ENCODE measurements at places on chromosomes 11 and 22. TPM values are rescaled to one million over a fixed set of nuclear protein-coding genes. Genes with fewer than 3 reads are reported as not detected.

DNA sequence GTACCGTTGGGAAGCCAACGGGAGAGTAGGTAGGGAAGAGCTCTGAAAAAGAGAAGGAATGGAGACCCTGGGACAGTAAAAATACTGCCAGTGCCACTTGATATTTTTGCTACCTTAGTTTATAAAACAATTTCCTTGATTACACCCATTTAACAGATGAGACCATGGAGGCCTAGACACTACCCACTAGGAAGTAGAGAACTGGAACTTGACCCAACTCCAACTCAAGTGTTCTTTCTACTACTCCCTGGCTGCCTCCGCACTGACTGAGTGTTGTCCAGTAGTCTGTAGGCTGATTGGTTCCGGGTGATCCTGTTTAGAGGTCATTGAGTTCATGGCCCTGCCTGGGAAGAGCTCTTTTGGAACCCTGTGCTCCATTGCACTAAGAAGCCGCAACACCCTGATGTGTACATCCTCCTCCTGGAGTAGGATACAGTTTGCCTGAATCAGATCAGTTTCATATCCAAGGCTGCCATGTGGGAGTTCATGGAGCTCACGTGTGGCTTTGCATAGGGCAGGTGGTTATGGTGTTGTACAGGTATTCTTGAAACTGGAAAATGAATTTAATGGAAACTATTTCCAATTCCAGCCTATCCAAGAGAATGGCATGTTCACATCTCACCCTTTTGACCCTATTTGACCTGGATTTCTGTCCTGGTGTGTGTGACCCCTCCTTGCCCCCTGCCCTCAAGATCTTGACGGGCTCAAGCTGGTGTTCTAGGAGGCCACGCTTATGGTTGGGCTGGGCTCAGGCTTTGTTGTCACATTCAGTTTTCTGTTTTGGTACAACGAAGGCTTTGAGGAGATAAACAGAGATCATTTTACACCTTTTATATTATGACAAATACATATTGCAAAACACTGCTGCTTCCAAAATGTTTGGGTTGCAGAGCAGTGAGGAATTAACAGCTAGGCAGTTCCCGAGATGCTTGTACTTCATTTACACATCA, 102.2 kb upstream of the NNMT start:
- no peak for DNase-seq

The CCDC73 gene
- total RNA-seq: not detected

DNA sequence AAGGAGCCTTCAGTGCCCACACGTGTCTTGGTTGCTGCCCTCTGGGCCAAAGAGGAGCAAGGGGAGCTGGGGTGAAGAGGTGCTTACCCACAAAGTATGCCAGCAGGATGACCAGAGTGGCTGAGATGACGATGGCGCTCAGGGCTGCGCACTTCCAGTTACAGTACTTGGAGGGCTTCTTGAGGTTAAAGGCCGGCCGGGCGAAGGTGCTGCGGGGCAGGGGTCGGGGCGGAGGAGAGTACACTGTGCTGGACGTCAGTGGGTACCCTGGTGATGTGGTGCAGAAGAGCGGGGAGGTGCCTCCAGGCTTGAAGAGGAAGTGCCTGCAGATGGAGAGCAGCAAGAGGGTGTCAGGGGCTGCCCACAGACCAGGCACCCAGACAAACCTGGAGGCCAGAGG, 315.0 kb upstream of the NARS2 start:
- DNase-seq: no peak

The OR8A1 gene
- total RNA-seq: not detected

The CAT gene
- 80.7 TPM for total RNA-seq

GRCh38 chr11:119375337-119376196, 5.9 kb downstream of the USP2 start:
- DNase-seq: peak; percentile 88

The DGCR6 gene
- total RNA-seq: 2.3 TPM

GRCh38 chr22:22738959-22739585, 94.7 kb downstream of the GGTLC2 start:
- DNase-seq: no peak

The GUCY1A2 gene
- 0.29 TPM for total RNA-seq

The SLC5A1 gene
- total RNA-seq: not detected

DNA sequence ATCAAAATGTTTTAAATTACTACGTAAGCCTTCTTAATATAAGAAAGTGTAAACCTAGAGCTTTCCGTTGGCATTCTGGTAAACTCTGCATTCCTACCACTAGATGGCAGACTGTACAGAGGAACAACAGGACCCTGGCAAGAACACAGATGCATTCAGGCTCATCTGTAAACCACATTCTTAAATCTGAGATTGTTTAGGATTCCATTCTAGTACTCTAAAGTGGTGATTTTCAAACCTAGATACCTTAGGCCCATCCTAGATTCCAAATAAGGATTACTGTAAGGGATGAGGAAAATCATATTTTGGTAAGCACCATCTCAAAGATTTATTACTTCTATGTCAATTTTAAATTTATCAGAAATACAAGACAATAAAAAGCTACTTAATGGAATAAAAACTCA, 26.9 kb downstream of the PICALM start:
- peak; percentile 90 for DNase-seq

The MB gene
- total RNA-seq: 6.2 TPM

GRCh38 chr11:47400768-47401279, 7.6 kb upstream of the SLC39A13 start:
- peak; percentile 30 for DNase-seq

The GP1BB gene
- 67.7 TPM for total RNA-seq

- peak; percentile 27 for DNase-seq
These were observed 27.1 kb downstream of the PTDSS2 start for GRCh38 chr11:477052-477715.

The TRPM5 gene
- not detected for total RNA-seq

The WBP2NL gene
- not detected for total RNA-seq

The APOBEC3H gene
- not detected for total RNA-seq

The PRMT3 gene
- total RNA-seq: 27.1 TPM

- DNase-seq: no peak
These were observed 250.3 kb downstream of the TBC1D22A start for GRCh38 chr22:47012589-47013370.

GRCh38 chr22:40400159-40400558, 29.8 kb downstream of the SGSM3 start:
- peak; percentile 39 for DNase-seq

The LRRC74B gene
- total RNA-seq: 0.88 TPM

The APOL5 gene
- 1.1 TPM for total RNA-seq

The RASSF10 gene
- not detected for total RNA-seq

- peak; percentile 52 for DNase-seq
These were observed 72.6 kb downstream of the HIPK3 start for GRCh38 chr11:33329705-33330329.

DNA sequence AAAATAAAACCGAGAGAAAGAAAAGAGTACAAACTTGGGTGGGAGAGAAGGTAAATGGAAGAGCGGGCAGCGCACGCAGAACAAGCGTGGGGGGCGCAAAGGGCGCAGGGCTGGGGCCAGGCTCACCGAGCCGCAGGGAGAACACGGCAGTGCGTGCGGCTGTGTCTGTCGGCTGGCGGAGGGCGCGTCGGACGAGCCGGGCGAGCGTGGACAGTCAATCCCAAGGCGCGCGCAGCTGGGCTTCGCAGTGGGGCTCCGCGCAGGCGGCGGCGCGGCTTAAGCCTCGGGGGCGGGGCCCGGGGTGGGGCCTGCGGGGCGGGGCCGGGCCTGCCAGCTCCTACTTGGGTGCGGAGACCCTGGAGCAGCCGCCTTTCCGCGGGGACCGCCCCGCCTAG, at the start of gene UCP2:
Gene UCP2, minus strand, starts transcription at position 249 of the 395 bp plus-strand sequence. CDS start 4,465 bp downstream, outside the sequence.
- peak; percentile 89 for DNase-seq

DNA sequence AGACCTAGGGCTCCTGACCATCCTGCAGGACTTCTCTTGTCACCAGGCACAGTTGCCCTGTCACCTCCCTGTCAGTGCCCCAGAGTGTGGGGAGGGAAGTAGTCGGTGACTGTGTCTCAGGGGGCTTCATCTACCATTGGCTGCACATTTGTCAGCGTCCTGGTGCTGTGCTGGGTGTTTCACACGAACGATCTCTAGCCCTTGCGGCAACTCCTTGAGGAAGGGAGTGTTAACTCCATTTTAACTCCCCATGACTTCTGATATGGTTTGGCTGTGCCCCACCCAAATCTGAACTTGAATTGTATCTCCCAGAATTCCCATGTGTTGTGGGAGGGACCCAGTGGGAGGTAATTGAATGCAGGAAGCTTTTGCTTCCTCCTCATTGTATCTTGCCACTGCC, 7.1 kb downstream of the TSKU start:
- DNase-seq: no peak

- no peak for DNase-seq
These were observed 38.5 kb downstream of the TTC17 start for GRCh38 chr11:43397251-43397650.

The RIC3 gene
- not detected for total RNA-seq

The GAL3ST1 gene
- not detected for total RNA-seq

The CDC45 gene
- total RNA-seq: 1.1 TPM

- no peak for DNase-seq
These were observed 12.9 kb upstream of the ARHGAP42 start for GRCh38 chr11:100674212-100674611.

DNA sequence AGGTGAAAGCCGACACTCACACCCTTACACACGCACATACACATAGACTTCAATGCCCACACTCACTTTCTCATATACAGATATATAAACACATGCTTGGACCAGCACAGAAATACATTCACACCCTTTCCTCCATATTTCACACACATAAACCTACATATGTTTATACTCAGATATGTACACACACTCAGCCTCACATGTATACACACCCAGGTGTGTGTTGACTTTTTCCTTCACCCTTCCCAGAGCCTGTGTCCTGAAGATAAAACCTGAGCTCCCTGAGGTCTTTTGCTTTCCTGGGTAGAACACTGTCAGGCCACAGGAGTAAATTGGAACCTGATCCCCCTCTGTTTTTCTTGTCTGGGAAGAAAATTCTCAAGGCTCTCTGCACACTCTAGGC, 62.8 kb downstream of the INSC start:
- no peak for DNase-seq

- DNase-seq: no peak
These were observed 2.3 kb downstream of the MN1 start for GRCh38 chr22:27799015-27799826.

DNA sequence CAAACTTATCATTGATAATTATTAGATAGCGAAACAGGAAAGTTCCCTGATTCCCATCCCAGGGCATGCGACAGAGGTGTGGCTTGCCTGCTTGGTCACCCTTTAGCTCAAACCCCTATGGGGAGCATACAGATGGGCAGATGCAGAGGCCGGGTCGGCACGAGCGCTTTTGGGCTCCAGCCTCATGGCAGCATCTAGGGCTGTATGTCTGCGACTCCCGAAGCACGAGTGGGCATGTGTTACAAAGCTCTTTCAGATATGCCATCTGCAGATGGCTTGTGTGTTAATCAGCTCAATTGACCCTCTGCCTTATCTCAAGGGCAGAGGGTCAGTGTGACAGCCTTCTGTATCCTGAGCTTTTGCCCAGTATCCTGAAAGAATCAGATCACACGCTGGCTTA, 2069.3 kb upstream of the RAG2 start:
- DNase-seq: no peak

DNA sequence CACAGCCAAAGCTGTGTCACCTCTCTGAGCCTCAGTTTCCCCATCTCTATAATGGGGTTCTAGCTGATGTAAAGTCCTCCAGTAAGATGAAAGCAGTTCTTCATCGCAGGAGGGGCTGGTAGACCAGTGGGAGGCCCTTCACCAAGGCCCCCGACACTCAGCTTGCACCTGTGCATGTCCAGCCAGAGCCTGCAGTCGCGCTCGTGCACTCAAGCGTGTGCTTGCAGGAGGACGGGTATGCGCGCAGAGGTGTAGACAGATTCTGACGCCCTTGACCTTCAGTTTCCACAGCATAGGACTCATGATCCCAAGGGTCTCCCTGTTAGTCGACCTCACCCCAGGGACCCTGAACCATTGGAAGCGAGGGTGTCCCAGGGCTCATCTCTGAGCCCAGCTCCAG, 633.7 kb downstream of the TBC1D22A start:
- no peak for DNase-seq

GRCh38 chr11:101862391-101863233, 52.2 kb upstream of the CEP126 start:
- peak; percentile 64 for DNase-seq

- no peak for DNase-seq
These were observed 1.3 kb upstream of the RFPL2 start for GRCh38 chr22:32205974-32206773.

DNA sequence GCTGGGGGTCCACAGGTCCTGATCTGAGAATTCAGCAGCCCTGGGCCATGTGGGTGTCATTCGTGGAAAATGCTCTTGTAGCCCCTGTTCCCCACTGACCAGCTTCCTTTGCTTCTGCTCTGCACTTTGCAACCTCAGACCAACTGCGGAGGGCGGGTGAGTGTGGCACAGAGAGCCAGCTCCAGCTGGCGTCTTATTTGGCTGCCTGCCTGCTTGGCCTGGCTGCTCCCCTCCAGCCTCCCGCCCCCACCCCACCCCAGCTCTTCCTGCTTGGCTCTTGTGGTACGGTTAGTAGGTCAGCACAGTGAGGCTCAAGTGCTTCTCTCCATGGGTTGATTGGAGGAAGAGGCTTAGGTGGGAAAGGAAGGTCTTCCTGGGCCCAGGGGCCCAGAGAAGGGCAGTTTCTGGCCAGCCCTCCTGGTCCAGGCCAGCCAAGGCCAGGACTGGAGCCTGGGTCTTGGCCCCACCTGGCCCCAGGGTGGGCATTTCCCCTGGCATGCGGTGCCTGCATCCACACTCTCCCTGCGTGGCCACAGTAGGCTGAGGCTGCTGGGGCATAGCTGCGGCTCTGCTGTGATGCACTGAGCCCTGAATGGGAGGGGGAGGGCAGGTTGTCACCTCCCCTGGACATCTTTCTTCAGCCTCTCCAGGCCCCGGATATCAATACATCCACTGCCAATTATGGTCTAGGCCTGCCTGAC, 26.5 kb downstream of the MYO7A start:
- peak; percentile 89 for DNase-seq

DNA sequence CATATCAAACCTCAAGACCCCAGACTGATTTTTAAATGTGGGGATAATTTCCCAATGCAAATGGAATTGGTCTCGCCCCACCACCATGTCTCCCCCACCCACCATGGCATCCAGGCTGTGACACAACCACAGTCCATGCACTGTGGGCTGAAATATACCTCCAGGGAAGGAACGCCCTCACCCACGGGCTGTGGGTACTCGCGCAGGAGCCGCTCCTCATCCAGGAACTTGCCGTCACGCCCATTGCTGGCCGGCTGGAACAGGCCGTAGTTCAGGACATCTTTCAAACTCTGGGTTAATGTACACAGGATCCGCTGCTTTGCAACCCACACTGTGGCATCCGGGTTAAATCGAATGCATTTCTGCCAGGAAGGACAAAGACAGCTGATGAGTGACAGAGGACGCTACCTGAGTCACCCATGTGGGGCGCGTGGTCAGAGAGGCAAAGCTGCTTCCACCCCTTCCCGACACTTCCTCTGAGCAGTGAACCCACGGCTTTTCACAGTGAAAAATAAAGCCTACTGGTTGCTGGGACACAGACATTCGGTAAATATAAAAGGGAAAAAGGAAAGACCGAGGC, 133.6 kb downstream of the SHANK2 start:
- DNase-seq: no peak

The RNF215 gene
- total RNA-seq: 20.1 TPM

- DNase-seq: no peak
These were observed at the start of gene ASCL2 for GRCh38 chr11:2270322-2271076. Gene ASCL2, minus strand, starts transcription at chr11:2270588. Its CDS starts 256 bp downstream, at chr11:2270332.

Measured in myocyte (in vitro differentiated cells).